ENCODE measurements at places on chromosomes 7 and 10. TPM values are rescaled to one million over a fixed set of nuclear protein-coding genes. Genes with fewer than 3 reads are reported as not detected.
A peak's percentile ranks its signal among the peaks of the same experiment; 100 is the strongest.

DNA sequence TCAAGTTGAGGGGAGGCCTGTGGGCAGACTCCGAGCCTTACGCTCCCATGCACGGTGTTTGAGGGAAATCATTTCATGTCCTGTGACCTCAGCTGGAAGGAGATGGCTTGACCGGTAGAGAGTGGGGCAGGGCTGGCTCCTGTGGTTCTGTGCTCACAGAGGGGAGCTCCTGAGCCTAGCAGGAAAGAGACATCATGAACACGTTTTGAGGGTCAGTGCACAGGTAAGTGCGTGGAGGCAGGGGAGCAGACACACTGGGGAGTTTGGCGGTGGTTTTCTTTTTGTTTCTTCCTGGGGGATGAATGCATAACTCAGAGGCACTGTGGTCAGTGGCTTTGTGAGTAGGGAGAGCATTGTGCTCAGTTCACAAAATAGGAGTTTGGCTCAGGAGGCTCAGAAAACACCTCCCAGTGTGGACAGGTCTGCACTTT is 22.5 kb downstream of the ADCY1 start:
- no peak for DNase-seq

DNA sequence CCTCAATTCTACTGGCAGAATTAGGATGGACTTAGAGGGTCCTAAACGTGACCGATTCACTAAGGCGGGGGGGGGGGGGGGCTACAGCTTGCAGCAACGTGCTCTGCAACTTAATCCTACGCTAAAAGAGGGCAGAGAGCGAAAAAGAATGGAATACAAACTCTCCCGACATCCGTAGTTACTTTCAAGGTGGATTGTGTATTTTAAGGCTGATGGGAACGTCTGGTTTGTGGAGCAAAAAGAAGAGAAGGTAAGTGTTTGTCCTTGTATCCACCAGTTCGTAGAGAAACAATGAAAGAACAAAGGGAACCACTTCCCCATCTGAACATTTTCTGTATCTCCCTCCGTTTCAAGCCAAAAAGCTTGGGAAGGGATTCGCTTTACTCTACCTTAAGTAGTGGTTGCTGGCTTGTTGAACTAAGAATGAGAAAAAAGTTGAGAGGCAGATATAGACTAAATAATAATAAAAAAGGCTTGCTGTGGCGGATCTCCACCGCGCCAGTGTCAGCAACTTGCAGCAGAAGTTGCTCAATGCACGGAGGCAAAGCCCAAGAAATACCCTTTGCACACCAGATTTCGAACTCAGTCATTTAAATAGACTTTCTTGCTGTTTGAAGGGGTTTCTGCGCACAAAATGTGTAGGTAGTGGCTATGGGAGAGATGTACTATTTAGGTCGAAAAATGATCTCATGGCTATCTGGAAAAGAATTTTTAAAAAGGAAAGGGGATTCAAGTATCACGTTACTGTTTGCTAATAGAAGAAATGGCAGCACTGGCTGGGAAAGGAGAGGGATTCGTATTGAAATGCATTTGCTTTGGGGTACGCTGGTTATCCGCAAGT is 736 bp downstream of the SKIDA1 start:
- peak; percentile 40 for DNase-seq

DNA sequence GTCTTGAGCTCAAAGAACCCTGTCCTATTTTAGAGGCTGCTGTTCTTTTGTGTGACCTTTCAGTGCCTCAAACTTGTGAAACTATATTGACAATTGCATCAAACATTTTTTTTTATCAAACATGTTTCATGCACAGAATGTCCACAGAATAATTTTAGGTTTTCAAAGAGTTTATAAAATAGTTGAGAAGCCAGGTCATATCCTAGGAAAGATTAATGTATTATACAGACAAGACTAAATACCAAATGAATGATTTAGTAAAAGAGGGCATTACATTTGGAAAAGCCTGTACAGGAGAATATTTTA is 67.0 kb downstream of the CDK6 start:
- DNase-seq, result no peak

GRCh38 chr7:138004046-138004445 is 2.2 kb upstream of the CREB3L2 start:
- DNase-seq, result no peak

DNA sequence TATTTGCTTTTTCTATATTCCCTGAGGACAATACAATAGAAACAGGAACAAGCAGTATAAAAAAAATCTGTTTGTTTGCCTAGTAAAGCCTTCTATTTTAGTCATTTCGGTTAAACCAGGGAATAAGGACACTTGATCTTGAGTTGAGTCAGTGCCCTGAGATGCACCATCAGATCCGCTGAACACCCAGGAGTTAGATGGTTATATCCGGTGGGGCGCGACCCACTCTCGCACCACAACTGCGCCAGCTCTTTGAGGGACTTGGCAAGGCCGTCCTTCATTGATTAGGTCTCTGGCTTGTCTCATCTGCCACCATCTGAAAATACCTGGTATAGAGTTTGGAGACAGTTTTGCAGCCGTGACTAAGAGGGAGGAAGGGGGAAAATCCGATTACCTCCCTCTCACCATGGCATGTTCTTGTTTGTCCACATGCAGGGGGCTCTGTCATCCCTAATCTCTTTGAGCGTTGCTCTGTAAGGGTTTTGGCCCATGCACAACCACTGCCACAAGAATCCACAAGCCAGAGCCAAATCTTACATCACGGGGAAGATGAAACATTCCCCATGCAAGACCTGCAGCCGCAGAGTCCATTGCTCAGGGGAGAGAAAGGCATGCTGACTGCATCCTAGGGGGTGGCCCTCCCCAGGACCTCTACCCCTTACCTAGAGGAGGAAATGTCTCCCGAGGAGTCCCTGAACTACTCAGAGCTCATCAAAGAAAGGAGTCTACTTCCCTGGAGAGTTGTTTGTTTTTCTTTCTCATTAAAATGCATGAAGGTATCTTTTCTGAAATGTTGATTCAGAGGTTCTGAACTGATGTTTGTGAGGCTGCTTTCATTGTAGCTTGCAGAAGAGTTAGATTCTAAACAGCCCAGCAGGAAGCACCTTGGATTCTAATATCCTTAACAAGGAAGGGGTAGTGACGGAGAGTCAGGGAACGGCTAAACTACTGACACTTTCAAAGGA is 101.6 kb upstream of the FAM171A1 start:
- no peak for DNase-seq

DNA sequence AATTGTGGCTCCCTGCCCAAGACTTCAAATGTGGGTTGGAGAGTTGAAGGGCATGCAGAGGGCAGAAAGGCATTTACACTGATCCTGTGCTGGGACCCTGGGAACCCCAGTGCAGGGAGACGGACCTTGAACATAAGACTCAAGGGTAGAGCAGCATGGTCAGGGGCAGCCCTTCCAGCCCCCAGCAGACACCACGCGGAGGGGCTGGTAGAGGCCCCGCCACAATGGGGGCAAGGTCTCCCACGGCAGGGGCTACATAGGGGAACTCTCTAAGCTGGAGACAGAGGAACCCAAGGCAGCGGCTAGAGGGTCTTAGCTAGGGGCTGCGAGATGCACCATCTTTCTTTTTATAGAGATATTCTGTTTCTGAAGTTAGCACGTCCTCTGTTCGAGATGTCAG is 45.2 kb upstream of the EBF3 start:
- no peak for DNase-seq

- no peak for DNase-seq
These were observed 176.4 kb upstream of the ANK3 start for GRCh38 chr10:60566096-60566495.

GRCh38 chr7:123655614-123656013 is at the start of gene LMOD2:
TSS of gene LMOD2 (plus strand) at chr7:123655866. CDS start at chr7:123655964, 98 bp downstream.
- no peak for DNase-seq

GRCh38 chr10:70657041-70657440 is 15.3 kb upstream of the ADAMTS14 start:
- DNase-seq, result no peak

- DNase-seq, result no peak
These were observed 111.5 kb upstream of the AHR start for GRCh38 chr7:17186745-17187530.

- no peak for DNase-seq
These were observed 83.8 kb upstream of the AKR1E2 start for GRCh38 chr10:4742217-4742616.

- peak; percentile 8 for DNase-seq
These were observed 1.2 kb downstream of the UBE3C start for GRCh38 chr7:157139810-157140510.

- DNase-seq, result no peak
These were observed 338.5 kb downstream of the MDFIC start for GRCh38 chr7:115260381-115260780.

DNA sequence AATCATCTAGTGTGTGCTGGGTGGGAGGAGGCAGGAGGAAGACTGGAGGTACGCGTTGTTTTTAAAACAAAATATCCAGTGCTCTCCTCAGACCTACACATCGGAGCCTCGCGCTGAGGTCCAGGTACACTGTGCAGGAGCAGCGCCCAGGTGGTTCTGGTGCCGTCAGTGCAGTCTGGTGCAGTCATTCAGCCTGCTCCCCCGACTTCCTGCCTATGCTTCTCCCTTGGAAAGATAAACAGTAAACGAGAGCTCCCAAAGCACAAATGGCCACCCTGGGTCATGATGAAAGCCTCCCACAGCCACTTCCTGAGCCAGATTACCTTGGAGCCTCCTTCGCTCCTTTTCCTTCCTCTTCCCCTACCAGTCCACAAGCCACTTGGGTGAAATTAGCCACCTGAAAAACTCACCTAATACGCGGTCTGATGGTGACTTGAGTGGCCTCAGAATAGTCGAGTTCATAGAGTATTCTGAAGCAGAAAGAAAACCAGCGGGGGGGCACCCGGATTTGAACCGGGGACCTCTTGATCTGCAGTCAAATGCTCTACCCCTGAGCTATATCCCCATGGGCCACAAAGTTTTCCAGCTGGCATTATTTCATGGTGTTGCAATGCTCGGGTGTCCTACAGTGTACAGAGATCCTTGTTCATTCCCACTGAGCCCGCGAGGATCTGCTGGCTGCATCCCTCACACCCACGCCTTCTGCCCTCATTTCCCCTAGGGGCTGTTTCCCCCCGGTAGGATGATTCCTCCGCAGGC is 82.5 kb downstream of the ZNF467 start:
- DNase-seq, result peak; percentile 61

DNA sequence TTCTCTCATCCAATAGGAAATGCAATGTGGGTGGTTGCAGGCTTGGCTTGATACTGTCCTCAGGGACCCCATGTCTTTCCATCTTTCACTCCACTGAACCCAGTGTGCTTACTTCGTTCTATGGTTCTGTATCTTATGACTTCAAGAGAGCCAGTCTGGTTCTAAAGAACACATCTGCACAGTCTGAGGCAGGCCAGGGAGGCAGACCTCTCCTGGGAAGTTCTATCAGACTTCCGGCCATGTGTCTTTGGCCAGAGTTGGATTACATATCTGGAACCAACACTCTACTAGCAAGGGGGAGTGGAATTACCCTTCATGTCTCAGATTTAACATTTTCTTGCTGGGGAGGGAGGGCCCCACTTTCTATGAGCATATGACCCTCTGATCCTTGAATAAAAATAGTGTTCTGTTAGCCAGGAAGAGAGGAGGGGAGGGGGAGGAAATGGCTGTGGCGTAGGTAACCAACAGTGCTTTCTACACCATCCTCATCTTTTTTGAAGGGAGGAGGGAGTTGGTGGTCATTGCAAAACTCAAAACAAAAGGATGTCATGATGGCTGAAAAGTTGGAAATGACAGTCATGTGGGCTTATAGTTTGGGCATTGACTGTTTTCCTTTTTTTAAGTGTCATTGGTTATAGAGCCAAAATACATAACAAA is 370.2 kb downstream of the GATA3 start:
- no peak for DNase-seq

- DNase-seq, result no peak
These were observed 72.9 kb upstream of the TMEM248 start for GRCh38 chr7:66847879-66848790.

DNA sequence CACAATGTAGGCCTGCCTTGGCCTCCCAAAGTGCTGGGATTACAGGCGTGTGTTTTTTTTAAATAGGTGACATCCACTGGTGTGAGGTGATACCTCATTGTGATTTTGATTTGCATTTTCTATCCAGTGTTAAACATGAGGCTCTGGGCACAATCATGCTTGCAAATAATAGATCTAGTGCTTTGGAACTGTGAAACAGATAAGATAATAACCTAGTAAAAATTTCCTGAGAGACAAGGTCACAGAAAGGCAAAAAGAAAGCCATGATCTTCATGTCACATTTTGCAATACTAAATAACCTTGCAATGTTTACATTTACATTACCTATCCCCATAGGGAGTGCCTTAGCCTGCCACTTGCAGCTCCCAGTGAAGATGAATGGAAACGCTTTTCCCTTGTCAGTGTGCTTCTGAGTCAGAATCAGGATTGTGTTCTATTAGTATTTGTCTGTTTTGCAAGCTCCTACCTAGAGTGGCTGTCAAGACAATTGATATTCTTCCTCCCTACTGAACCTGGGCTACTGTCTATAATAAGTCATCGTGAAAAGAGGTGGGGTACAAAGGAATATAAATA is 256.5 kb downstream of the PHTF2 start:
- no peak for DNase-seq

DNA sequence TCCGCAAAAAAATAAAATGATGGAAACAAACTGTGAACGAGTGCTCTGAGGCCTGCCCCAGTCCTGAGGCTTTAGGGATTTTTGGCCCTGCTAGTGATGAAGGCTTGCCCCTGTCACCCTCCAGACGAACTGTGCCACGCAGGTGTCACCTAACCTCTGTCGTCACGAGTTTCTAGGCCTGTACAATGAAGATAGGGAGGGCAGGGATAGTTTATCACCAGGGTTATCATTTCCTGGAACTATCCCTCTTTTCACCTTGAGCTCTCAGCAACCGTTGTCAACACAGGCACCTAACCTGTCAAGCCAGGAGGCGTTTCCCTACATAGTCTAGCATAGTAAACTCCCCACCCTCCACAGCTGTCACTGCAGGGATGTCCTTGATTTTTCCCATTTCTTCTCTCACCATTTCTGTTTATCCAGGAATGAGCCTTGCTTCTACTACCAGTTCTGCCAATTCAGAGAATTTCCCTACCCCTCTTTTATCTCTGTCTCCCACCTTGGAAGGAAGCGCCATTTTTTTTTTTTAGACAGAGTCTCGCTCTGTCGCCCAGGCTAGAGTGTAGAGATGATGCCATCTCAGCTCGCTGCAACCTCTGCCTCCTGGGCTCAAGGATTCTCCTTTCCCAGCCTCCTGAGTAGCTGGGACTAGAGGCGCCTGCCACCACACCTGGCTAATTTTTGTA is 2.2 kb upstream of the ACHE start:
- no peak for DNase-seq

- no peak for DNase-seq
These were observed 20.1 kb downstream of the MYL10 start for GRCh38 chr7:101608772-101609713.

- DNase-seq, result no peak
These were observed 293.4 kb upstream of the C7orf33 start for GRCh38 chr7:148296994-148297644.

GRCh38 chr7:132756484-132756990 is 180.3 kb upstream of the PLXNA4 start:
- no peak for DNase-seq

GRCh38 chr10:131556897-131557495 is 245.5 kb upstream of the TCERG1L start:
- DNase-seq, result no peak

ACTA2 gene
- total RNA-seq, result 14.2 TPM

BMS1 gene
- 18.4 TPM for total RNA-seq

ZNF804B gene
- not detected for total RNA-seq

CPA1 gene
- total RNA-seq, result not detected

FAM131B gene
- total RNA-seq, result 0.31 TPM

C10orf105 gene
- not detected for total RNA-seq

CDNF gene
- total RNA-seq, result 0.49 TPM

ARHGEF5 gene
- not detected for total RNA-seq

NAT16 gene
- total RNA-seq, result not detected

TECPR1 gene
- 13.6 TPM for total RNA-seq

NKX1-2 gene
- total RNA-seq, result 0.06 TPM

CALCR gene
- total RNA-seq, result not detected

CLRN3 gene
- total RNA-seq, result not detected
